ENCODE measurements at places on chromosomes 2 and 18. TPM values are rescaled to one million over a fixed set of nuclear protein-coding genes. Genes with fewer than 3 reads are reported as not detected.

DNA sequence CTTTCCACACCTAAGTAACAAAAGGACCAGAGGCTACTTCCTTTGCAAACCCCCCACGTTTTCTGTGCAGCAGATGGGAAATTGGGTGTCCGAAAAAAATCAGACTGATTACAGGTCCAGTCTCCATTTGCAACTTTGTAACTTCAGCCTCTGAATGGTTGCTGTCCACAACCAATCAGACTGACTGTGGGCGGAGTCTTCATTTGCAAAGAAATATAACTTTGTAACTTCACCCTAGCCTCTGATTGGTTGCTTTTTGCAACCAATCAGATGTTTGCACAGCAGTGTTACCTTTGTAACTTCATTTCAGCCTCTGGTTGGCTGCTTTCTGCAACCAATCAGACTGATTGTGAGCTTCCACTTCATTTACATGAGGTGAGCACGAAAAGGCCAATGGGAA lies 27.8 kb upstream of the CACNB4 start:
- no peak overlapping the region for H3K27ac ChIP-seq
- no peak for DNase-seq
- H3K4me1 ChIP-seq = no peaks in the 10 kb centered on the region
- H3K27me3 ChIP-seq = no peaks in the 10 kb centered on the region

- no peaks in the 10 kb centered on the region for H3K36me3 ChIP-seq
- no peaks in the 10 kb centered on the region for H3K27me3 ChIP-seq
- no peak overlapping the region for H3K4me3 ChIP-seq
- peaks cover 12% of the 10 kb centered on the region for H3K4me1 ChIP-seq
Observed at GRCh38 chr2:105574796-105575344, 169.8 kb upstream of the NCK2 start.

- no peaks in the 10 kb centered on the region for H3K27me3 ChIP-seq
- H3K36me3 ChIP-seq = no peaks in the 10 kb centered on the region
- H3K27ac ChIP-seq = peak overlapping the region; percentile 10
Observed at GRCh38 chr2:203811491-203812221, 55.9 kb upstream of the CTLA4 start.

XDH gene
- 0.08 TPM for total RNA-seq

CD302 gene
- total RNA-seq = 14.2 TPM

Data from heart right ventricle (tissue), 16 donors.